Pons (tissue), 1 donor: ENCODE measurements at places on chromosomes 2 and 18.

- DNase-seq, result no peak
Measured at GRCh38 chr2:19933351-19933981, 31.7 kb upstream of the TTC32 start.

DNA sequence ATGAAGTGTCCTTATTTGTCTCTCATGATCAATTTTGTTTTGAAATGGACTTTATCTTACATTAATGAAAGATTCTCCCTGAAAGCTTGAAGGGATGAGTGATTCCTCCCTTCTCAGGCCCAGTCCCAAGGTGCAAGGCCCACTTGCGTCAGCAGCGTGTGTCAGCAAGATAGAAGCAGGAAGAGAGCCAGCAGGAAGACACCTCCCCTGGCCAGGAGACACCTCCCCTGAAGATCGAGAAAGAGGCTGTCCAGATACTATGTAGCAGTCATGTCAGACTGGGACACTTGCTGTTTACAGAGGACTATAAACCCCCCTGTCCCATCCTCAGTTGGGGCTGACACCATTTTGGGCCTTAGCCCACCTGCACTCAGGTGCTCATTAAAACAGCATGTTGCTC, 38.3 kb downstream of the TIMM21 start:
- no peak for DNase-seq

- no peak for DNase-seq
Measured at GRCh38 chr2:154696810-154697417, 1.6 kb upstream of the KCNJ3 start.

- no peak for DNase-seq
Measured at GRCh38 chr2:65075605-65076344, 19.6 kb downstream of the CEP68 start.

DNA sequence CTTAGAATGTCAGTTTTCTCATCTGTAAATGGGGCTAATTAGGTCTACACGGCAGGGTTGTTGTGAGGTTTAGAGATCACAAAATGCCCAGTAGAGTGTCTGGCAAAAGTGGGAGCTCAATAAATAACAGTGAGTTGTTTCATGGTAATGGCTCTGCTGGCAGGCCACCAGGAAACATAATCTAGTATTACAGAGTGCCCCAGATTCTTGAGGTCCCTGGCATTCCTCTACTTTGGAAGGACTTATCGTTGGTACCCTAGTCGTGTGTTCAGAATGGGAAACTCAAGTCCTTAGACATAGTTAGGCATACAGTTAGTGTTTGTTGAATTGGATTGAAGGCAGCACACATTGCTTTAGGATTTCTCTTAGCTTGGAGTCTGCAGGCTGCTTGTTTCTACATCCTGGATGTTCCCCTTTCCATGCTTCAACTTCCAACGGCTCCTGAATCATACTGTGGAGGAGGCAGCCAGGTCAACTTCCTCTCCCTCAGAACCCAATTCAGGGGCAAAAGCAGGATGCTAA, 161.5 kb upstream of the FOSL2 start:
- DNase-seq, result no peak

GRCh38 chr2:71614976-71615766, 161.8 kb downstream of the DYSF start:
- DNase-seq, result peak; percentile 70

GRCh38 chr2:27353762-27354596, 2.6 kb downstream of the GTF3C2 start:
- no peak for DNase-seq

DNA sequence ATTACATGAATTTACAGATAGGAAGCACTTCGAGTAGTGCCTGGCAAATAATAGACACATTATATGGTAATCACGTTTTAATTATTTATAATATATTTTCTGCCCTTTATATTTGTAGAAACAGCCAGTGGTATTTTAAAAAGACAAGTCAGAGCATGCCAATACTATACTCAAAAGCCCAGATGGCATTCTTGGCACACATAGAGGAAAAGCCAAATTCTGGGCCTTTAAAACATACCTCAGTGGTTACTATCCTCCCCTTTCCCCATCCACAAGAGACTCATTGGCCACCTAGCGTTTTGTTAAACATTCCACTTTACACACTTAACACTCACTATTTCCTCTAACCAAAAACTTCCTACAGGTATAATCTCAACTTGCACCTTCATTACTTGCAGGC, 63.3 kb upstream of the ZNF804A start:
- no peak for DNase-seq

DNA sequence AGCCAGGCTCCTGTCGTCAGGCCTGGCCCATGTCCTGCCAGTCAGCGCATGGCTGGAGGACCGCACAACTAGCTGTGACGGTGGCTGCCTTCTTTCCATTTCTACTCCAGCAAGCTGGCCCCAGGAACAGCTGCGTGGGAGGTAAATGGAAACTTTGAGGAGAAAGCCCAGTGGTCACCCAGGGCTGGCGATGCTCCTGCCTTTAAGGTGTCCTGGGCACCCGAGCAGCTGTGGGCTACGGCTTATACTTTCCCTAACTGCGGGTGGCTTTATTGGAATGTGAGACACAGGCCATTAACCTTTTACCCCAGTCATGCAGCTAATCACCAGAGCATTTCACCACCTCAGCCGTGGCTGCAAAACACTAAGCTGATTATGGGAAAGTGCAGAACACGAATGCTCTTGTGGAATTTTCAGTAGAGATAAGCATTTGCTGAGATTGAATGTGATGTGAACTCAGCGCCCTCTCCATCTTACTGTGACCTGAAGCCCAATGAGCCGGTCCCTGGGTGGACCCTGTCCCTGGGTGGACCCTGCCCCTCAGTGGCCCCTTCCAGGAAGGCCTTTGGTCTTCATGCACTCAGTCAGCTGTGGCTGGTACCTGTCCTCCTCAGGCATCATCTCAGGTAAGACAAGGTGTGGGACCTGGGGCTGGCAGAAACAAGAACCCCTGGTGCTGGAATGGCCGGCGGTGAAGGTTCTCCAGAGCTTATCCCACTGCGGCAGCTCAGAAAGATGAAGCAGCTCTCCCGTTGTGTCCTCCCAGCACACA, 275.4 kb upstream of the HS6ST1 start:
- no peak for DNase-seq

DNA sequence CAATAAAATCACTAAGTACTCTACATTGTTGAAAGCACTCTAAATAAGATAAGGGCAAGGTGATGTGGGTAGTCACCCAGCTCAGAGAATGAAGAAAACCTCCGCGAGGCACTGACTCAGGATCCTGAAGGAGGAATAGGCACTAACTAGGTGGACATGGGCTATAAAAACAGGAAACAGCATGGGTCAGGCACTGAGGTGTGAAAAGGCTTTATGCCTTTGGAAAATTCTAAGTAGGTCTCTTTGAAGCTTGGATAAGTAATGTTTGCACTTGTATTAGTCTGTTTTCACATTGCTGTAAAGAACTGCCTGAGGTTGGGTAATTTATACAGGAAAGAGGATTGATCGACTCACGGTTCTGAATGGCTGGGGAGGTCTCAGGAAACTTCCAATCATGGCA, 161.6 kb downstream of the EPHA4 start:
- DNase-seq, result no peak
